ENCODE measurements at places on chromosomes 16 and 17.

GRCh38 chr17:76179496-76180467 lies 38.7 kb upstream of the FOXJ1 start:
- DNase-seq = peak; percentile 69

DNA sequence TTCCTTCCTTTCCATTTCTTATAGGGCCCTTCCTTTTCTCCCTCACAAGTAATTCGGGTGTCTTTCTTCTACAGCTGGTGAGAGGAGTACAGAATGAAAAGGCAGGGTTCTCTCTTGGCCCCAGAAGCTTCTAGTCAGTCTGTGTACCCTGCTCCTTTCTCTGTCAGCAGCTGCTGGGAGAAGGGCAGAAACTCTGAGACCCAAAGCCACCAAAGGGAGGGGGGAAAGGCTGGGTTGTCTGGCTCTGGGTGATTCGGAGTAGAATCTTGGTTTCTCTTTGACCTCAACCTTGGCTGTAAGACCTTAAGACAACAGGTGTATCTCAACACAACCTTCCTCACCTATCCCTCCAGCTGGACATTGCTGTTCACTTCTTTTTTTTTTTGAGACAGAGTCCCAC lies 3.3 kb upstream of the NR1D1 start:
- DNase-seq = peak; percentile 22

DNA sequence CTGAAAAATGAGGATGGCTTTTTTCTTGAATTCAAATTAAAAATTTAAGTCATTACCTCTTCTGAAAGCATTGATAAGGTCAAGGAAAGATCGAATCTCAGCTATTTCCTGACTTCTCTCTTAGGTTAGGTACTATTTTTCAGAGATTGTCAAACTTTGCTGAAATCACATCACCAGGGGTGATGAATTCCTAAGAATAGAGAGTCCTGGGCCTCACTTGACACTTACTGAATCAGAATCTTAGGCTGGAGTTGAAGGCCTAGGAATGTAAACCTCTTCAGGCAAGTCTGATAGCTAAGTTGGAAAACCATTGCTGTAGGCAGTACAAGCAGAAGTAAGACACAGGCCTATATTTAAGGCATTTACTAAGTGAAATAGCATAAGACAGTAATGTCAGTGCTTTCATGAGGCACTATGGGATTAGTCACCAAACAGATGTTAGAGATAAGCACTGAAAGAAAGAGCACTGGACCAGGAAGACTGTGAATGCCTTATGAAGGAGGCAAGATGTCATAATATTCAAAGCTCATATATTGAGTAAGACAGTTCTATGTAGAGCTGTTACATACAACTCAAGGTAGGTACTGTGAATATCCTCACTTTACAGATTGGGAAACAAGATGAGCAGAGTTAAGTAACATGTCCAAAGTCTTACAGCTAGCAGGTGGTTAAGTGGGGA lies 21.5 kb downstream of the DCAF7 start:
- DNase-seq = no peak

DNA sequence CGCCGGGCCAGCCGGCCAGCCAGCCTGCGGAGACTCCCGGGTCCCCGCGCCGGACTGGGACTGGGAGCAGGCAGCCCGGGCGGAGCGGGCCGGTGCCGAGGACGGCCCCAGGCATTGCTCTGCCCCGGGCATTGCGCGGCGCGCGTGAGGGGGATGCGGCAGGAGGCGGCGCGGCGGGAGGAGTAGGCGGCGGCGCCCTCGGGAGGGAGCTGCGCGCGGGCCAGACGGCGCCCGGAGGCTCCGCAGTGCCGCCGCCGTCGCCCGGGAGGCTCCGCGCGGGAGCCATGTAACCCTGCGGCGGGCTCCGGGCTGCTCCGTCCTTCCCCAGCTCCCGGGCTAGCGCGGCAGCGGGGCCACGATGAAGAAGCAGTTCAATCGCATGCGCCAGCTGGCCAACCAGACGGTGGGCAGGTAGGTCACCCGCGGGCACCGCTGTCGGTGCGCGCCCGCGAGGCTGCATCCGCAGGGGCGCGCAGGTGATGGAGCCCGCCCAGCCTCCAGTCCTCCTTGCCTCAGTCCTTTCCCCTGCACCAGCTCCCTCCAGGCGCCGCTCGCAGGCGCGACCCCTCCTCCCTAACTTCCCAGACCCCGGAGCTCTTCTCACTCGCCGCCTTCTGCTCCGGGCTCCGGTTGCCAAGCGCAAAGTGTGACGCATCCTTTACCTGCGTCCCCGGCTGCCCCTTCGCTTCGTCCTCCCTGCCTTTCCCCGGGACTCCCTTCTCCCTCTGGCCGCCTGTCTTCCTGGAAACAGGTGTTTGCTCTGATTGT lies at the start of gene ARHGAP44:
ARHGAP44 (plus strand) TSS at position 18 of the 768 bp plus-strand sequence; CDS start at position 359, 341 bp downstream.
- no peak for DNase-seq

DNA sequence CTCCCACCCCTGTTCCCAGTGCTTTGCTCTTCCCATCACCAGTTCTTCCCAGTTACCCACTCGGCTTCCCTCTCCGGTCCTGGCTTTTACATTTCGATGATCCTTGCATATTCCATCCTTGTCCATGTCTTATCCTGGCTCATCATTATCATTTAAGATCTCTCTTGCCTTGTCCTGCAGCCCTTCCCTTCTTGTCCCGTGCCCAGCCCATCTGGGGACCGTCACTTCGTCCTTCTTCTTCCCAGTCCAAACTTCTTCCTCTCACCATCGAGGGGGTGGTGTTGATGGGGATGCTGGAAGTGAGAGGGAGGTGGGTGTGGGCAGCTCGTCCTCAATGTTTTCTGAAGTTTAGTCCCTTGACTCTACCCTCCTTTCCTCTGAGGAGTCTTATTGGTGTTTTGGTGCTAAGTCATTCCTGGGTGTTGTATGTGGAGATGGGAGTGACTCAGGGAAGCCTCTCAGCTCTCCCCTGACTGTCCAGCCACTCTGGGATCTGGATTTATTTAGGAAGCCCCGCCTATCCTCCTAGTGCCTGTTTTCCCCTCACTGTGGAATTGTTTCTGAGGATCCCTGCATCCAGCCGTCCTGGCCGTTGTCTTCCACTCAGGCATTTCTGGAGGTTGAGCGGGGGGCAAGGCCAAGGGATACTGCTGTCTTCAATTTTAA lies 975 bp downstream of the SNX29 start:
- DNase-seq = no peak

- no peak for DNase-seq
Observed at GRCh38 chr17:79503126-79503839, 107.6 kb downstream of the RBFOX3 start.

DNA sequence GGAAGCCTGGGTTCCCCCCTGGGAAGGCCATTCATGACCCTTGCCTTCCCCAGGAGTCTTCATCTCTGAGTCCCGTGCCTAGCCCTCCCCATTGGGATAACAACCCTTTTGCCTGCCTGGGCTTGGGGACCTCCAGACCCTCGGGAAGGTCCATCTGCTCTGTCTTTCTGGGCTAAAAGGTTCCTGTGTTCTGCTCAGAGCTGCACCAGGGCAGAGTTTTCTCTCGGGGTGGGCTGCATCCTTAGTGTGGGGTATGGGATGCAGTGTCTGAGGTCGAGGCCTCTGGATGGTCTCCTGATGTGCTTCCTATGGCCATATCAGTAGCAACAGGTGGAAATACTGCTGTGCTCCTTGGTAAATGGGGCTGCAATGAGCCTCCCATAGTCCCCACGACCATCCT lies 22.9 kb upstream of the PLLP start:
- DNase-seq = no peak

DNA sequence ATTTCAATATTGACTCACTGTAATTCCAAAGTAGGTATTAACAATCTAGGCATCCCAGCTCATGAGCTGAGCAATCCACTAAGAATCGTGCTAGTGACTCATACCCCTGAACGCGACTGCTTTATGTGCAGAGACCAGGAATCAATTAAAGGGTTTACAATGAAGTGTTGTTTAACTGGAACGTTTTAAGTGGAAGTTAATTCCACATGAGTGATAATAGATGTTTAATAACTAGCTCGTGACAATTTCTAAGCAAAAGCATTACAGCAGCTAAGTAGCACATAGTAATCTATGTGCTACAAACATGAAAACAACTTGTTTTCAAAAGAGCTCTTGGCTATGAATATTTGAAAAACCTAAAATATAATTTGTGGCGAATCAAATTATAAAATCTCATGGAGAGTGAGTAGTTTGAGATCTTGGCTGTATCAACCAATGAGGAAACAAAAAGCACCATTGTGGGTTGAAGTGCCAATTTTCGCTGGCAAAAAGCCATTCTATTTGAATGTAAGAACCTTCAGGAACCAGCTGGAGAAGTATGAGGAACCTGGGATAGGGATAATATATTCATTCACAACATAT lies 9.4 kb downstream of the GJC1 start:
- no peak for DNase-seq

GRCh38 chr16:59993101-59993500 lies 1259.0 kb upstream of the GOT2 start:
- DNase-seq = no peak

- no peak for DNase-seq
Observed at GRCh38 chr16:89583895-89584644, 8.5 kb downstream of the CPNE7 start.

- no peak for DNase-seq
Observed at GRCh38 chr16:13923703-13924298, 3.8 kb downstream of the ERCC4 start.

GRCh38 chr17:68446626-68447041 lies 10.7 kb downstream of the WIPI1 start:
- no peak for DNase-seq

GRCh38 chr17:56822725-56823124 lies 11.0 kb downstream of the C17orf67 start:
- DNase-seq = no peak

DNA sequence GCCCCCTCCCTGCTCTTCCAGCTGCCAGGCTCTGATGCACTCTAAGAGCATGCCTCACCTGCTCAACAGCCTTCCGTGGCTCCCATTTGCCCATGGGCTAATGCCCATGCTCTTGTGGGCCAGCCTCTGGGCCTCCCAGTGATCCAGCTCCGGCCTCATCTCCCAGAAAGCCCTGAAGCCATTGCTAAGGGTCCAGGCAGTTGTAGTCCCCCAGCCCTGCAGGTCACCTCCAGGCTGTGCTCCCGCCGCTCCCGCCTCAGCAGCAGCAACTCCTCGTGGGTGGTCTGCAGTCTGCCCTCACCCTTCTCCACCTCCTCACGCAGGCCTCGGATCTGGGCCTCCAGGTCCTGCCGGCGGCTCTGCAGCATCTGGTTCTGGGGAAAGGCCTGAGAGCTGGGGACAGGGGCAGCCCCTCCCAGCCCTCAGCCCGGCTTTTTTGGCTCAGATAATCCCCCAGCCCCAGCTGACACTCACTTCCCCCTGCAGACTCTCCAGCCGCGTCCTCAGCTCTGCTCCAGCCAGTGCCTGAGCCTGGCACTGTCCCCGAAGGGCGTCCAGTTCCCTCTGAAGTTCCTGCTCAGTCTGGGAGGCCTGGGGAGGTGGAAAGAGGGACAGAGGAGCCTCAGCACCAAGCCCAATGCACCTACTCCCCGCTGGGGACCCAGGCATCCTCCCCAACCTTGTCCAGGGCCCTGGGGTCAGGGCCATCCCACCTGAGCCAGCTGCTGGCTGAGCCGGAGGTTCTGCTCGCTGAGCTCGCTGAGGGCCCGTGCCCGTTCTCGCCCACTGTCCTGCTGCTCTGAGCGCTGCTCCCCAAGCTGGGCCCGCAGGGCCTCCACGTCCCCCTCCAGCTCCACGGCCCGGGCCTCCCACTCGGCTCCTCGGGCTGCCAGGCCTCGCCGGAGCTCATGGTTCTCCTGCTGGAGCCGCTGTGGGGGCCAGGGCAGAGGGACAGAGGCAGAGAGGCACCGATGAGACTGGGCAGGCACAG lies 6.2 kb downstream of the BICDL2 start:
- no peak for DNase-seq

DNA sequence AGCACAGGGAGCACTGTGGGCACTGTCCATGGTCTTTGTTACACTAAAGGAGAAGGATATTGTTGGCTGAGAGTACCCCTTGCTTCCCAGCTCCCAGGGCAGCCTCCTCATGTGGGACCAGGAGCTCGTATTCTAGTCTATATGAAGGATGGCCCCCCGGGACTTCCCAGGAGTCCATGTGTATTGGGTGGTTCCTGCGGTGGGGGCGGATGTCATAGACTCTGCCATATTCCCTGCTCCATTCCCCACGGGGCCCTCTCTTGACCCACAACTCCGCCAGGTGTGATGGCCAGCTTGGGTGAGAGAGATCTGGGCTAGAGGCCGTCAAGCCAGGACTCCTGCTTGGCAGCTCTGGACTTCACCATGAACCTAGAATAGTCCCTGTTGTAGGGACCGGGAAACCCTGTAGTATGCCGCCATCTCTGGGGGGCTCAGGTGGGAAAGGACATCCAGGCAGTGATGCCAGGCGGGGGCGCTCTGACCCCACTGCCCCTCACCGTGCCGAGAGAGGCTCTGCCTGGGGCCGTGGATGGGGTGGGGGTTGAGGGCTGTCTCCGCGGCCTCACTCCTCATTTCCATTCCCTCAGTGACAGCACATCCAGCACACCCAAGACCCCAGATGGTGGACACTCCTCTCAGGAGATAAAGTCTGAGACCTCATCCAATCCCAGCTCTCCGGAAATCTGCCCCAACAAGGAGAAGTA lies 37.8 kb downstream of the OR1D5 start:
- DNase-seq = no peak

- DNase-seq = peak; percentile 61
Observed at GRCh38 chr17:65027305-65027704, 29.2 kb downstream of the GNA13 start.

- no peak for DNase-seq
Observed at GRCh38 chr17:38777641-38778250, 21.6 kb downstream of the PIP4K2B start.

DNA sequence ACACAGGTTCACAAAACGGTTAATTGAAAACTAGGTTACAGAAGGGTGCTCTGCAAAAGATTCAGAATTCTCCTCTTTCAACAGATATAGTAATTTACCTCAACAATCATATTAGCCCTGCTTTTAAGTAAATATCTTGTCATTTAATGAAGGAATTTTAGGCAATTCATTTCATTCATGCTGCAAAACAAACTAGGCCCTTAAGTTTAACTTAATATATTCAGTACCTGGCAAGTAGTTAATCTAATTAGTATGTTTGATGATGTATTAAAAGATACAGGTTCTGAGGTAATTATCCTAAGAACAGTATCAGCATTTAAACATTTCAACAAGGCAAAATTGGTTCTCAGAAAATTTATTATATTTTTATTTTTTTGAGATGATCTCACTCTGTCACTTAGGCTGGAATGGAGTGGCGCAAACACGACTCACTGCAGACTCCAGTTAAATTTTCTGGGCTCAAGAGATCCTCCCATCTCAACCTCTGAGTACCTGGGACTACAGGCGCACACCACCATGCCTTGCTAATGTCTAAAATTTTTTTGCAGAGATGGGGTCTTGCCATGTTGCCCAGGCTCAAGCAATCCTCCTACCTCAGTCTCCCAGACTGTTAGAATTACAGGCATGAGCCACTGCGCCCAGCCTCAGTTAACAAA lies 44.9 kb downstream of the SMURF2 start:
- no peak for DNase-seq

GRCh38 chr16:1989209-1990100 lies at the start of gene SYNGR3:
Gene SYNGR3 (plus strand): TSS chr16:1989970. CDS start chr16:1990103, 133 bp downstream.
- DNase-seq = no peak

- no peak for DNase-seq
Observed at GRCh38 chr17:45241328-45242028, 19.8 kb downstream of the FMNL1 start.

Measured in CD4-positive, alpha-beta T cell treated with Interleukin-6 for 4 hours (primary cell).